ENCODE measurements at places on chromosomes 12 and 14.

DNA sequence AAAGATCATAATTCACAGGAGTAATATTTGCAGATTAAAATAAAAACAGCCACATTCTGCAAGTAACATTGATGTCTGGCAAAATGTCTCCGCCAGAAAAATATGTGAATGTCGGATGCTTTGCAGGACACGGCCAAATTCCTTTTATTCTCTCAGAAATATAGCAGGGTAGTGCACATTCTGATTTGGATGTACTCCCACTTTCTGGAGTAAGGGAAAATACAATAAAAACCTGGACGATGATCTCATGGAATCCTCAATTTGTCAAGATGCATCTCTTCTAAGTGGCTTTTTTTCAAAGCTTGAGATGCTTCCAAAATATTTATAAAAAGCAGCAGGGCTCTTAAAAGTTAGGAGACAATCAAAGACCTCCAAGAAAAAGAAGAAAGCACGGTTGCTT lies 133.3 kb downstream of the TBX5 start:
- DNase-seq = no peak

GRCh38 chr14:64388533-64389285 lies 556 bp downstream of the MTHFD1 start:
- DNase-seq = peak; percentile 22

GRCh38 chr14:21268617-21269251 lies 508 bp downstream of the HNRNPC start:
- DNase-seq = no peak

- no peak for DNase-seq
Observed at GRCh38 chr12:50806176-50806575, 36.5 kb upstream of the TMPRSS12 start.

GRCh38 chr12:71392521-71393145 lies 47.0 kb upstream of the LGR5 start:
- DNase-seq = no peak

DNA sequence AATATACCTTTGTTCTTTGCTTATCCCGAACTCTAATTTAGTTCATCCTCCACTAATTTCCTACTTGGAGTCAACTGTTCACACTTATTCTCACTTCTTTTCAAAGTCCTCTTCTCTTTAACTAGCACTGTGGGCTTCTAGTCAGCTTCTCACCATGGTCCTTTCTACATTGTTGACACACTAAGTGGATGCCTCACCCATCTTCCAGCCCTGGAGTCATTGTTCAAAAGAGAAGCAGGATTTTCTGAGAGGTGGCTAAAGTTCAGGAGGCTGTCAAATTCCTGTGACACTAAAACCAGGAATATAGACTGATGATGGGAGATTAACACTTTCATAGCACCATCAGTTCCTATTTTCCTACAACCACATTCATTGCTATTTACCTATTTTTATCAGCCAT lies 99.3 kb downstream of the PHLDA1 start:
- no peak for DNase-seq

DNA sequence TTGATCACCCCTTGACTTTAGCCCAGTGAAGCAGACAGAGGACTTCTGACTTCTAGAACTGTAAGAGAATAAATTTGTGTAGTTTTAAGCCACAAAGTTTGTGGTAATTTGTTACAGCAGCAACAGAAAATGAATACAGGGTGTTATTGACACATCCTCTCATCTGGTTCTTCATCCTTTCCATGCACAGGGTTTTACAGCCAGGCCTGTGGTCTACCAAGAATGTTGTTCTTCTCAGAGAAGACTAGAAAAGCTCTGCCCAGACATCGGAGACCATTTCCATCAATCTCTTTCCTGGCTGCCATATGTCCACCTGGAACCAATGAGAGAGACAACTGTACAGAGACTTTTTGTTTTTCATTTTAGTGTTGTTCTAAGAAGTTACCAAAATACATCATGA lies 308.2 kb upstream of the AMIGO2 start:
- DNase-seq = no peak

DNA sequence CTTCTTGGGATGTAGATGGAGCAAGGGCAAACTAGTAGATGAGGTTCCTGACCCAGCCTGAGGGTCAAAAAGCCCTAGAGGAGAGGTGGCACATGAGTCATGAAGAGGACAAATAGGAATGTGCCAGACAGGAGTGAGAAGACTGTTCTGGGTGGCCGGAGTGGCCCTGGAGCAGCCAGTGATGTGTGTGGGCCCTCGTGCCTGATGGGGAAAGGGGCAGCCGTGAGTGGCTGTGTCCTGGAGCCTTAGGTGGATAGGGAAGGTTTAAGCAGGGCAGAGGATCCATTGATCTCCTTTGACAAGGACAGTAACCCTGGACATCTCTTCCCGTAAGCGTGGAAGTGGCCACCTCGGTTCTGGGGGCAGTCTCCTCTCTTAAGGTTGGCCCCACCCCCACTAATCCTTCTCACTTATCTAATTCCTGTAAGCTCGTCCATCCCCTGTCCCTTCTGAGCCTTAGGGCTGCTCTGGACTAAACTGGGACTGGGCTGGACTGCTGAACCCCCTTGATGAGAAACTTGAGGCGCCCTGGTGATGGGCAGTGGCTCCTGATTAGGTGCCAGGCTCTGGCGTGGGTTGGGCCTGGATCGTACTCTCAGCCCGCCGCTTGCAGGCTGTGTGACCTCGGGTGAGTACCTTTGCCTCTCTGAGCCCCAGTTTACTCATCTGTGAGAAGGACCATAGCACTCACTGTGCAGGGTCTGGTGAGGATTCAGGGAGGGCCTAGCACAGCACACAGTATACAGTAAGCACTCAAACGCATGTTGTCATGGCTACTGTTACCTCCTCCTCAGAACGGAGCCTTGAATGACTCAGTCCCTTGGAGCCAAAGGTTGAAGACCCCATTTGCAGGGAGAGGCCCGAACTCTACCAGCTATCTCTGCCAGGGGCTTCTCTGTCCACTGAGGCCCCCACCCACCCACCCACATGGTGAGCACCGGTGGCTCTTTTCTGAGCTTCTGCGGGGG lies 4.0 kb downstream of the FAM222A start:
- no peak for DNase-seq
